ENCODE measurements at places on chromosomes 11 and 22.

DNA sequence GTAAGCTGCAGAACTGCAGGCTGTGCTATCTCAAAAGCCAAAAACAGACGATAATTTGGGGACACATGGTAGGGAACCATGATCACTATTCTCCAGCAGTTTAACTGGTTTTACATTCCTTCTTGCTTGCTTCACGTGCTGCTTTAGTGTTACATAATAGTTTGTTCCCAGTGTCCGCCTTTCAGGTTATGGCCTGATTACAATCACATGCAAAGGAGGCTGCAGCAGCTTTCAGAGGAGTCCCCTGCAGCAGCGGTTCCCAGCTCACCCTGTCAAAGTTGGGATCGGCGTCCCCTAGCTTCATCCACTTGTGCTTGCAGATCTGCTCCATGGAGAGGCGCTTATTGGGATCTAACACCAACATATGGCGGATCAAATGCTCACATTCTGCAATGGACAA is 39.2 kb upstream of the APOA1 start:
- DNase-seq = no peak

DNA sequence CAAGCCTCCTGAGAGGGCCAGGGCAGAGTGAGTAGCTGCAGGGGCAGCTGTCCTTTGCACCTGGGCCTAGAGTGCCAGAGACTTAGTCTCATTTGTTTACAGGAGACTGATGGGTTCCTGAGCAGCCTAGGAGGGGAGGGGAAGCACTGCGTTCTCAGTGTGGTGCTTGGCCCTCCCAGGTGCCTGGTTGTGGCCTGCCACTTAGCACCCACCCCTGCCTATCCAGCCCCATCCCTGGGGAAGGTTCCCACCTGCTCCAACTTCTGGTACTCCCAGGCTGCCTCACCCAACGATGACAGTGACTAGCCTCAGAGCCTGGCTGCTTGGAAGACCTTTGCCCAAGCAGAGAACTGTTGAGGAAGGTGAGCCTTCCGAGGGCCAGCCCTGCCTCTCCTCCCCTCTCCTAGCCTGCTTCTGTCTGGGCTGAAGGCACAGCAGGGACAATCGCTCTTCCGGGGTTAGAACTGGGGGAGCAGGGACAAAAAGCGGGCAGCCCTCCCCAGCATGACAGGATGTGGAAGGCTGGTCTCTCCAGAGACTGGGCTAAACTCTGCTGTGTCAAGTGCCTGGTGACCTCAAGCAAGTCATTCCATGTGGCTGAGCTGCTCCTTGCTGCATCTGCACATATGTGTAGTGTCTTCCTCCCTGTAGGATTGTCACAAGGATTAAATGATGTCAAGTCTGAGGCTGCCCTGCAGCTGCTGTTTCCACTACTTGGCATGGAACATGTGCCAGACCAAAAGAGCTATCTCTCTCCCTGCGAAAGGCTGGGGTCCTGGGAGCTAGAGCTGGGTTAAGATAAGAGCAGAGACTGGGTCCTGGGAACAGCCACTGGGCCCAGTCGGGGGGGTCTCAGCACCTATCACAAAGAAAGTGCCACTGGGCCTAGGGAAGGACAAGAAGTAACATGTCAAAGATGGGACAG is 9.9 kb downstream of the KCNQ1OT1 start:
- DNase-seq = no peak

DNA sequence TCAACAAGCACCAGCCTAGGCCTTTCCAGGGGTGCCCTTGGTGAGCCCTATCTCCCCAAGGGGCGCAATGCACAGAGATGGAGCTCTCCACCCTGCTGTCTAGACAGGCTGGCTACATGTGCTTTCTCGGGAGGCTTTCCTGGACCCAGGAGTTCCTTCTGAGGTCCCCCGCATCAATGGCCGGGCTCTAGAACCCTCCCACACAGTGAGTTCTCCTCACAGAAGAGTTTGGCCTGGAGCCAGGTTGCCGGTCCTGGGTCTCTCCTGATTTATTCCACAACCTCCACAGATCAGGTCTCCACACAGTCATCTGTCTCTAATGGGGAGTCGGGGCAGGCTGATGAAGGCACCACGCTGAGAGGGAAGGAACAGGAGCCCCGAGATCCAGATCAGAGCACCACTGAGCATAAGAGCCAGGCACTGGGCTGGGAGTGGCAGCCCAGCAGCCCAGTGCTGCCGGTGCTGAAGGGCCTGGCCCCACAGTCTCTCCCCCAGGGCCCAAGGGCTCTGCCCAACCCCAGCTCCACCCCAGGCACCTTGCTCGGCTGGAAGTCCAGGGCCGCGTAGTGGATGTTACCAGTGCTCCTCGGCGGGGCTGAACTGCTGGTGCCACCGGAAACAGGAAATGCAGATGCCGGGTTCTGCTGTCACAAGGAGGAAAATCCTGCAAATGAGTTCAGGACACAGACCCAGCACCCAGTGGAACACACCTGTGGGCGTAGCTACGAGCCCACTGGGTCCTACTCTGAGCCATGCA is 44.7 kb downstream of the GAB4 start:
- no peak for DNase-seq

GRCh38 chr22:46471901-46472721 is 65.3 kb downstream of the CELSR1 start:
- no peak for DNase-seq

GRCh38 chr11:95922099-95922498 is 1.8 kb downstream of the MTMR2 start:
- peak; percentile 80 for DNase-seq

GRCh38 chr11:10902301-10903063 is 44.6 kb upstream of the ZBED5 start:
- DNase-seq = peak; percentile 24

- peak; percentile 39 for DNase-seq
Observed at GRCh38 chr11:16738947-16739815, 734 bp downstream of the C11orf58 start.

DNA sequence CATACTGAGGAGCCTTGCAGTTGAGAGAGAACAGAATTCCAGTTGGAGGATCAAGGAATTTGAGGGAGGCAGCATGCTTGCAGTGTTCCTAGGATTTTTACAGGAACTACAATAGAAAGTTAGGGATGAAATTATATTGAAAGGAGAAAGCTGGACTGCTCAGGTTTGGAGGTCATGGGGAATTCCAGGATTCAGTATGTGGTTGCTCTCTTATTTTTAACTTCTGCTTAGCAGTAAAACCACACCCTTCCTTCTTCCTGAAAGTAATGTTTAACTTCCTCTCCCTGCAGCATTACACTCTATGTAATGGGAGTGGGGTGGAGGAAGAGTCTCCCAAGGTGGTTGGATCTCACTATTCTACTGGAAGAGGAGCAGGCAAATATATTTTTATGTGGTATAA is 31.3 kb downstream of the CTNND1 start:
- peak; percentile 72 for DNase-seq

DNA sequence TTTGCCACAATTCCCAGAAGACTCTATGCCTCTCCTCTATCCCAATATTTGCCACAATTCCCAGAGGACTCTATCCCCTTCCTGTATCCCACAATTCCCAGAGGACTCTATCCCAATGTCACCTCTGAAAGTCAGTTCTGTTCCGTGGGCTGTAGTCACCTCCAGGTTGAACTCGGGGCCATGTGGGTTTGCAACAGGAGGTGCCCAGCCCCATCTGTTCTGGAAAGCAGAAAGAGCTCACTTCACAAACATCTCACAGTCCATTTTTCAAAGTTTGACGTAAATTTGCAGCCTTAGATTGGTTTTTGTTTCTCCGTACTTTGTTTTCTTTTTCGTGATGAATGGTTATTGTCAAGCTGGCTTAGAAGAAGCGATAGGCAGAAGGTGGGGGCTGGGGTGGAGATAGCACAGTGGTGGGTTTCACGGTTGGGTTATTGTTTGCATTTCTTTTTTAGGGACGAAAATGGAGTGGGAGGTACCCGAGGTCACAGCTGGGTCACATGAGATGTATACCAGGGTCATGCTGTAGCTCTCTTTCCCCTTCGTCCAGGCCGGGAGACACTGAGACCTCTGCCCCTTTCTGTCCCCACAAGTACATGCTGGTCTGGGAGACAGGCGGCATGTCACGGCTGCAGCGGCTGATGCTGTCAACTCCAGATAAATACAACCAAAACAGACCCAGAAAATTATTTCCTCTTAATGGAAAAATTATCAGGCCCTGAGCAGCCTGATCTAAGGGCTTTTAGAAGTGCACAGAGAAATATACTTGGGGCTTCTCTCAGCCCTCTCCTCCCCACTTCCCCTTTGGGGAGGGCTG is 374.5 kb downstream of the CADM1 start:
- no peak for DNase-seq

DNA sequence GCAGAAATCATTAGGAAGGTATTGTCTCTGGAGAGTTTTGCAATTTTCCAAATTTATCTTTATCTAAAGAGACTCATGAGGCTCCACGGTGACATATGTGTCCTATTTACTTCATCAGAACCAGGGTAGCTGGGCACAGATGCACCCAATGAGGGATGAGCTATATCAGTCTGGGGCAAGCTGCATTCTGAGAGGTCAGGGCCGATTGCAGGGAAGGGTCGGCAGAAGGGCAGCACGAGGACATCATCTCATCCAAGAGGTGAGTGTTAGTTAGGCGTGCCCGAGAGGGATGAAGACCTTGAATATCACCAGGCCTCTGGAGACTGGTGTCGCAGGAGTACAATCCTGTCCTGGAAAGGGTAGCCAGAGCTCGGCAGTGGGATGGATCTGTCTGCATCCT is 41.0 kb upstream of the SPON1 start:
- DNase-seq = no peak

- no peak for DNase-seq
Observed at GRCh38 chr11:96990914-96991313, 601.1 kb downstream of the JRKL start.

DNA sequence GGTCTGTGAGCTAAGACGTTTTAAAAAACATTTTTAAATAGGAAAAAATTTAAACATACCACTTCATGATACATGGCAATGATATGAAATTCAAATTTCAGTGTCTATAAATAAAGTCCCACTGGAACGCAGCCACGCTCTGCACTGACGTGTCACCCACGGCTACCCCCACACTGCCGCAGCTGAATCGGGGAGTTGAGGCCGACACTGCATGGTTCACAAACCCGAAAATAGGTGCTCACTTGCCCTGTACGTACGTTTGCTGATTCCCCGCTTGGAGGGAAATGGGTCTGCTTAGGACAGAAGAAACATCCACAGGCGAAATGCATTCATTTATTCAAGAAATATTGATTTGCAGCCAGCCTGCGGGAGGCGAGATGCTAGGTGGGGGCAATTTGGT is 1342.3 kb downstream of the TBC1D22A start:
- no peak for DNase-seq

- no peak for DNase-seq
Observed at GRCh38 chr11:126927623-126928022, 72.9 kb downstream of the KIRREL3 start.

DNA sequence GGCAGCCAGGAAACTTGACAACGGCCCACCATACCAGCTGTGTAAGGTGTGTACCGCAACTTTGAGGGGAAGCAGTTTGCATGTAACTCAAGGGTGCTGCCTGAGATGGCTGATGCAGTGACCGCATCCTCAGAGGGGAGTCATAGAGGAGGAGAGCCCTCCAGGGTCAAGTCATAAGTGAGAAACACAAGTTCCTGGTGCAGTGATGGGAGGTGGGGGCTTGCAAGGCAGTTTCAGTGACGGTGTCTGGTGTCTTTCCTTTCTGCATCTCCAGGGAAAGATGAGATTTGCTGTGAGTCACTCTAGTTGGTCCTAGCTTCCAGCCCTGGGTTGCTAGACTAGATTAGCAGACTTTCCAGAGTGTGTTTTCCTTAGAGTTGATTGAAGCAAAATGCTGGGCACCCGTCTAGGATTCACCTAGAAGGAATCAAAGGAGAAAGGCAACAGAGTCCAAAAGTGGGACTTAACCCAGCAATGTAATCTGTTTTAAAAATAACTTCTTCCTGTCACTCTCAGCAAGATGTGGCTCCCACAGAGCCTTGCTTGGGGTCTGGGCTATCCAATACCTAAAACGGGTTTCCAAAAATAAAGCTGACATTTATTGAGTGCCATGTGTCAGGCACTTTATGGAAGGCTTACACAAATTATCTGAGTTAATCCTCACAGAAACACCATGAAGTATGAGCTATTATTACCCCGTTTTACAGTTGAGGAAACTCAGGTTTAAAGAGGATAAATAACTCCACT is 265.4 kb upstream of the PLET1 start:
- DNase-seq = no peak

DNA sequence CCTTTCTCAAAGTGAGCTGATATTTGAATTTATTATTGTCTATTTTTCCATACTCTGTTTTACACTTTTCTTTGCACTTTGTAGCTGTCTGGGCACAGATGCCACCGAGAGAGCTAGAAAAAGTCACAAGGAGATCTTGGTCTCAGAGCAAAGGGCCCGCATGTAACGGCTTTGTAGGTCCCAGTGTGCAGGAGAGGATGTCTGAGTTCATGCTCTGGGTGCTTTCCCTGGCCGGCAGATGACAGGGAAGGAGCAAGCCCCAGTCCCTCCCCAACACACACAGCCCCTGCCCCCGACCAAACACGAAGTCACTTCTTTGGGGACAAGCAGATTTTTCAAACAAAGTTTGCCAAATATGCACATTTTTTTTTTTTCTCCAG is 55.8 kb downstream of the SMIM38 start:
- no peak for DNase-seq

GRCh38 chr22:46549971-46550641 is 12.7 kb upstream of the CELSR1 start:
- DNase-seq = no peak

- DNase-seq = no peak
Observed at GRCh38 chr22:25027043-25027906, 74.8 kb downstream of the KIAA1671 start.

DNA sequence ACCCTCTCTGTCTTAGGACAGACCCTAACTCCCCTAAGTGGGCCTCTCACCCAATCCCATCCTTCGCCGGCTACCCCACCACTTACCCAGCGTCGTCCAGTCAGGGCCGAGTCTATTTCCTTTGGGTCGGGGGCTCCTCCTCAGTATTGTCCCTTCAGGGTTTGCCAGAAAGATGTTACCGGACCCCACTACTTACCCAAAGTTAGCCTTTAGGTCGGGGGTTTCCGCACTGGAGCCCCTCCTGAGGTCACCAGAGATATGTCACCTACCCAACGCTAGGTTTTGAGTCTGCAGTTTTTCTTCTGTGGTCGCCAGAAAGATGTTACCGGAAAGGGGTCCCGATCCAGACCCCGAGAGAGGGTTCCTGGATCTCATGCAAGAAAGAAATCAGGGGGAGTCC is 17.9 kb upstream of the B4GALNT4 start:
- no peak for DNase-seq

- DNase-seq = no peak
Observed at GRCh38 chr22:42500161-42500835, 19.3 kb downstream of the RRP7A start.

- no peak for DNase-seq
Observed at GRCh38 chr11:43908191-43908590, 27.6 kb downstream of the ALKBH3 start.

DNA sequence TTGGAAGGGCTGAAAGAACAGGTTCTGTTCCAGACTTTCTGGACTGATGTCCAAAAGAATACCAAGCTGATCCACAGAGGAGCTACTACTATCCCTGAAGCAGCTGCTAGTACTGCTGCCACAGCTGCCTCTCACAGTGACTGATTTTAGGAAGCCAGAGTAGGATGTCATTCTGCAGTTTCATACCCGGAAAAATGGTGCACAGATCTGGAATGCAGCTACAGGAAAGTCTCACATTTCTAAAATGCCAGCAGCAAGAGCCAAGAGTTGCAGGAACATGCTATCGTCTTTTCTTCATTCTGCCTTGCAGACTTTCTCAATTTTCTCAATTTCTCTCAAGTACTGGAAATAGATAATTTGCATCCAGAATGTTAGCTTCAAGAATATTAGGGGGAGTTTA is 19.4 kb upstream of the CCDC179 start:
- DNase-seq = no peak

- no peak for DNase-seq
Observed at GRCh38 chr11:69854713-69855112, 35.5 kb upstream of the FGF3 start.

- DNase-seq = no peak
Observed at GRCh38 chr22:43566561-43567332, 154.9 kb downstream of the MPPED1 start.

Measured in Kasumi-1 (cell line).